Mucosa of gallbladder (tissue), 1 donor: ENCODE measurements at places on chromosomes 7 and 10.
A peak's percentile ranks its signal among the peaks of the same experiment; 100 is the strongest.

DNA sequence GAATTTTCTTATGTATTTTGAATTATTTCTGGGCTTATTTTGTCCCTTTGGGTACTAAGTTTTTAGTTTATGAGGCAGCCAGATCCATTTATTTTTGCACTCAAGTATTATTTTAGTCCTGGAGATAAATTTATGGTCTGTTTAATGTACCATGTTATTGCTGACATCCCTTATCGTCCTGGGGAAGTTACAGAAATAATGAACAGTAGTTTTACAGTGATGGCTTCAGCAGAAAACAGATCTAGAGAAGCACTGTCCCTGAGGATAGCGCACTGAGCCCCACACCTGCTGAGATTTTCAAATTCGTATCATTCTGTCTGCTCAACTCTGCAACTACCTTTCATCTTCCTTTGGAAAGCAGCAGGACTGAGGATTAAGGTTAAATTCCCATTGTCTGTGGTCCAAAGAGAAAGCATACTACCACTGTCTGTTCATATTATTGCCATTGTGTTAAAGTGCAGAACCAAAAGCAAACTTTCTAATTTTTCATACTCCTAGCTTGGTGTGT, 168.3 kb downstream of the SNX13 start:
- no peak for DNase-seq

GRCh38 chr7:95045236-95045923, 138.0 kb downstream of the PPP1R9A start:
- DNase-seq = no peak

DNA sequence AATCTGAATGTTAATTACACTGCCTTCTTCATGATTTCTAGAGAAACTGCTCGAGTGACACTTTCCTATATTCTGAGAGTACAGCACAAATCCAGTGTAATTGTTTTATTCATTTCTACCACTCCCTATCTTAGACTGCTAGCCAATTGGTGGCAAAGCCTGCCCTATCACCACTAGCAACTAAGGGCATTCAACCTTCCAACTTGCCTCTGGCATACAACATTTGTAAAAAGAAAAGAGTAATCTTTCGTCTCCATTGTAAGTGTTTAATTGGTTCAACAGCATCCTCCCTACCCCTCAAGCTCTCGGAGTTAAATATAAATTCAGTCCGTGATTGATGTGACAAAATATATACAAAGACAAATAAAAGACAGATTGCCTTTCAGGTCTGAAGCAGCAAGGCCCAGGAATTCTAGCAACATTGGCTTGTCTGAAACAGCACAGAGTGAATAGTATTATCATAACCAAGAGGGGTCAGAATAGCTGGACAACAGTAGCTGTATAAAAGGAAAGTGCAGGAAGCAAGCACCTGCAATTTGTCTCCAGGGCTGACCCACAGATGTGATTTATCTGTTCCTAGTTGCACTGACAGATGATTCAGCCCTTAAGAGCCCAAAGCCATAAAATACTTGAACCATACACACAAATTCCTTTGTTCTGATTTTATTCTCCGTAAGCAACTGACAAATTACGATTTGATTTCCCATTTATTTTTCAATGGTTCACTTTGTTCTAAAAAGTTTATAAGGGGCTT, 47.6 kb upstream of the ANKRD1 start:
- DNase-seq = no peak

DNA sequence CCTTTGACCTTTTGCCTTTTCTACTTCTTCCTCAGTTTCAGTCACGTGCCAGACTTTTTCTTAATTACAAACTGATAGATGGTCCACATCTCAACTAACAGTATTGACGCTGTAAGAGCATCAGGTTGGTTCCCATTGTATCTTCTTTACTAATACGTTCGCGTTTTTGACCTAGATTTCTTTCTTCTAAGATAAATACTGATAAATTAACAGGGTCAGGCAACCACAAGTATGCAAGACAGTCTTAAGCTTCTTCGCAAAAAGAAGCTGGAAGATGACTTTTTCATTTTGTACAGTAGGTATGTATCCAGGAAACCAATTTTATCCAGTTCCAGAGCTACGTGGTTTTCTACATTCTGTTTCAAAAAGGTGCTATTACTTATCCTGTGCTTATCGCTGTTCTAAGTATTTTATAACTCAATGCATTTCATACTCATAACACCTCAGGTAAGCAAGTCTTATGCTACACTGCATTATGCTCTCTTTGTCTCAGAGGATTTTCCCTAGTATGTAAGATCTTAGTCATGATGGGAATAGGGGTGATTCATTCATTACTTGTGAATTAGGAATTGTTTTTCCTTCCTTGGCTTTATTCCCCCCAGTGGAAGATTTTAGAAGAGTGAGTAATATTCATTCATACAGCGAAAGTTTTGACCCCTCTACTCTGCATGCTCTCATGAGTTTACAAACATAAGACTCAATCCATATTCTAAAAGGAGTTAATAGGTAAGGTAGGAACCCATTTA, 955 bp downstream of the DUS4L start:
- DNase-seq = no peak

DNA sequence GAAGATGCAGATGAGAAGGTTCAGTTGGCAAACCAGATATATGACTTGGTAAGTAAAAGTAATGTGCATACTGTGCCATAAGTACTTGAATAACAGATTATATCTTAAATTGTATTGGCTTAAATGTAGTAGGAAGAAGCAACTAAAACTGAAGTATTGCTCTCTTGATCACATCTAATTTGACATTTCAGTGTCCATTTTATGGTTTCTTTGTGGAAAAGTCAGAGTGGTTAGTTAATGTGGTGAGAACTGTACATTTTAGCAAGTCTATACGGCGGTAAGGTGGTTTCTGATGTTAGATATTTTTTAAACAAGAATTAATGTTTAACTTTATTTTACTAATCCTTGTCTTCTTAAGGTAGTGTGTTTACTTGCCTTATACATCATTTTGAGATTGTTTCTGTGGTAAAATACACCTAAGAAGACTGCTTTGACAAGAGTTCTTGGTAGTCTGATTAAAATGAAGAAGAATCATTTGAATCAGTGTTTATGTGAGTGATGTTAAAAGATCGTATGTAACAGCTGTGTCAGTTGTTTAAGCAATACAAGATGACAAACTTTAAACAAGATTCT, 5.1 kb downstream of the ING3 start:
- DNase-seq = no peak

DNA sequence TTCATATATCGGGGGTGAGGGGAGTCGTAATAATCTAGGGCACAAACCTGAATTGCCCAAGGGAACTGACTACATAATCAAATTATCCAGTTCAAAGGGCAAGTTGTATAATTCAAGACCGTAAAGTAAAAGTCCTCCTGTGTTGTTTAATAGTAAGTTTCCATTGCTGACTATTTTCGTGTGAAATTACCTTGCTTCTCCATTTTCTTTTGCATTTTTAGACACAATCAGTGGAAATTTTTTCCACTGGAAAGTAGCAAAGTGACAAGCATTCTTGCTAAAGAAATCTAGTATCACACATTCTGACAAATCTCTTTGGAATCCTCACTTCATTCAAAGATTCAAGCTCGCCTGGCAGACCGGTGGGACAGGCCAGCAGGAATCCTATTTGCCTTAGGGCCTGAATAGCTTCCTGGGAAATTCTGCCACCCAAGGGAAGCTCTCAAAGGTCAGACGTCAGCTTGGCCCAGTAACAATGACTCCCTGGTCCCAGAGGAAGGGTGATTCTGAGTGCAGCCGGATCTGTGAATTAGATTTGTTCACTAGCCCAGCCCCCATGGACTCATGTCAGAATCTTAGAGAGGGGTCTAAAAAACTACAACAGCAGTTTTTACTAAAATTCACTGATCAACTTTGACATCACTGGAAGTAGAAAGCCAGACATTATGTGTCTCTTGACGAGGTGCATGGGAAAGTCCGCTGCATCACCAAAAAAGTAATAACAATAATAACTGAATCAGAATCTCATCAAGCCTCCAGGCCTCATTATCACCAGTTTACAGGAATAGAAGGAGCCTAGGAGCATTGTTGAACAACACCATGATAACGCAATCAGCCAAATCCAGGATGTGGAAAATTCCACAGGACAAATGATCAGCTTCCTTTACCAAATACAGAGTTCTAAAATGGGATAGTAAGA, 161.0 kb downstream of the SKIDA1 start:
- DNase-seq = no peak

DNA sequence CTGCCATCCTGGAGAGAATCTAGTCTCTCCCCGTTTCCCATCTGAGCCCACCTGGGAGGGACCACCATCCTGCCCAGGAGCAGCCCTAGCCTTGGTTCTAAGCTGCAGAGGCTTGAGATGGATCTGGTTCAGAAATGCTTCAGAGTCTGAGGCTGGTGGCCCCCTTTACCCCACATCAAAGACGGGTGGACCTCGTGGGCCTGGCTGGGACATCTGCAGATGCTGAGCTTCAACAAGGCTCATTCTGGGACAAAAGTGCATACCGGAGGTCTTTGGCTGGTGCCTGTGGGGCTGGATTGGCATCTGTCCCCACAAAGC, 4.9 kb upstream of the IRF5 start:
- no peak for DNase-seq

DNA sequence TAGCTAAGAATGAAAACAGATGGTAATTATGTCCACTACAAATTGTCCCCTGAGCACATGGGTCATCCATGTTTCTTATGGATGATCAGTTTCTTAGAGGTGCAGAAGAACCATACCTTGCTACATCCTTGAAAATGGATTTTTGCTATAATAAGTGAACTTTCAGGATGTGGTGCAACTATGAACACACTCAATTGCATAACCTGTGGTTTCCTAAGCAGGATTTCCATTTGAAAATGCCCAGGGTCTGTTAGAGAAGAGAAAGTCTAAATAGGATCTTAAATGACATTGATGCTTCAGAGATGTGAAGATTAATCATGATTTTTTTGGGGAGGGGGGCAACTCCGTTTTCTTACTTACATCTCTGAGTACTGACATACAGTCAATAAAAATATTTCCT, 39.6 kb upstream of the CACNB2 start:
- DNase-seq = no peak

DNA sequence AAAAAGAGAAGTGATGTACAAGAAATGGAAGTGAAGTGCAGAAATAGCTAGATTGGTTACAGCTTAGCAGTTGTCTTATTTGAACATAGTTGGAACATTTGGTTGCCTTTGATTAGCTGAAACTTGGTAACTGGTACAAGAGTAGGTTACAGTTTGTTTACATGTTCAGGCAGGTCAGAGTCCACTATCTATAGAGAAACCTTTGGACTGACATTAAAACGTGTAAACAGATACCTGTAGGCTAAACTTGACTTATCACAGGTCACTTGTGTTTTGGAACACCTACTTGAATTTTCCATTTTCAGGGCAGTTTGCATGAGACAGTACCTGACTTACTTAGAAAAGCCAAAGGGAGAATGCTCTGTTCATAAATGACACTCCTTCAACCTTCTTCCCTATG, 28.5 kb upstream of the CYP2C8 start:
- peak; percentile 25 for DNase-seq

DNA sequence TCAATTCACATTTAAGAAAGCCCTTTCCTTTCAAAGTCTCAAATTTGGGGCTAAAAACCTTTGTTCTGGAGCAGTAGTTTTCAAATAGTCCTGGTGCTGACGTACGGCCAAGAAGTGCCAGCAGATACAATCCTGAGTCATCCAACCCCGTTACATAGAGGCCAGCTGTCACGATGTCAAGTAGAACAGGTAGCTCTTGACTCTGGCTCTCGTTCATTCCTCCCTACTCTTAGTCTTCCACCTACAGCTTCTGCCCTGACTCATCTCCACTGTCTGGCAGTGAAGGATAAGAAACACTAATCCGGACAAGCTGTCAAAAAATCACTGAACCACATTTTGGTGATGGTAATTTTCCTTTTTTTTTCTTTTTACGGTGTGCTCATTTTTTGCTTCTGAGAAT, 132.4 kb upstream of the PTN start:
- no peak for DNase-seq

DNA sequence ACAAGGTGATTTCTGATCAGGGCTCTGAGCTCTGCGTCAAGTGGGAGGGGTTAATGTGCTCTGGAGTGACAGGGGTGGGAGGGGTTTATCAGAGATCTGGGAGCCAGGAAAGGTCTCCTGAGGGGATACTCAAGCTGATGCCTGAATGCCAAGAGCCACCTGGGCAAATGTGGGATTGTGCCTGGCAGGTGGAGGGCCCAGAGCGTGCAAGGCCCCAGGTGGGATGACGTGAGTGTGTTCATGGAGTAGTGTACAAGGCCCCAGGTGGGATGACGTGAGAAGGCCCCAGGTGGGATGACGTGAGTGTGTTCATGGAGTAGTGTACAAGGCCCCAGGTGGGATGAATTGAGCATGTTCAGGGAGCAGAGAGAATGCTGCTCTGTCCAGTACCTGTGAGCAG, 610.3 kb downstream of the PTPRN2 start:
- no peak for DNase-seq

DNA sequence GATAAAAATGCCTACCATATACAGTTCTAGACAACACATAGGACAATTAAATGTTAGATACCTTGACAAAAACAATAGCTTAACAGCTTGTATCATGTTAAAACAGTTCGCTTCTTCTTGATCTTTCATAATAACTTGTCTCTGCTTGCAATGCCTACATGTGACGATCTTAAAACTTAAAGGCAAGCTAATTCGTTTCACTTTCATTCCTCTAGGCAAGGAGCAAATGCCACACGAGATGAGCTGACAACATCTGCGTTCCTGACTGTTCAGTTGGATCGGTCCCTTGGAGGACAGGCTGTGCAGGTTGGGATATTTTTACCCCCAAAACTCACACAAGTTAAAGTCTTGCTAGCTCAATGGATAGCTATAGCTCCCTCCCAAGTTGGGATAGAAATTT, 51.6 kb upstream of the ARL4A start:
- no peak for DNase-seq

GRCh38 chr10:15739254-15739970, 19.7 kb upstream of the ITGA8 start:
- no peak for DNase-seq

- no peak for DNase-seq
Measured at GRCh38 chr7:12567015-12567414, 3.5 kb upstream of the SCIN start.

- no peak for DNase-seq
Measured at GRCh38 chr7:157297185-157297584, 39.6 kb upstream of the DNAJB6 start.

DNA sequence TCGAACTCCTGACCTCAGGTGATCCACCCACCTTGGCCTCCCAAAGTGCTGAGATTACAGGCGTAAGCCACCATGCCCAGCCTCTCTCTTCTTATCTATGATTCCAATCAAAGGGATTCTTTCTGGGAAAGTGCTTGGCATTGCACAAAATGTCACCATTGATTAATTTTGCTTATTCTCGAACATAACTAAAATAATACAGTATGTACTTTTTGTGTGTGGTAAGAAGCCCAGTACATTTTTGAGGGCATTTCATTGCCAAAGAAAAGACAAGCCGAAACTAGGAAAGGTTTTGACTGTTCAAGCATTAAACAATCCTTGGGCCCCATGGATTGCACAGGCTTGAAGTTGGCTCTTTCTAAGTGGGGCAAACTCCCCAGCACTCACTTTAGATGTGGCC, 18.3 kb upstream of the CACUL1 start:
- no peak for DNase-seq

- DNase-seq = peak; percentile 15
Measured at GRCh38 chr10:98610836-98611235, 164.1 kb upstream of the HPS1 start.
